ENCODE measurements at places on chromosomes 3 and 15.

- DNase-seq = no peak
Measured at GRCh38 chr15:78540871-78541743, 863 bp downstream of the PSMA4 start.

DNA sequence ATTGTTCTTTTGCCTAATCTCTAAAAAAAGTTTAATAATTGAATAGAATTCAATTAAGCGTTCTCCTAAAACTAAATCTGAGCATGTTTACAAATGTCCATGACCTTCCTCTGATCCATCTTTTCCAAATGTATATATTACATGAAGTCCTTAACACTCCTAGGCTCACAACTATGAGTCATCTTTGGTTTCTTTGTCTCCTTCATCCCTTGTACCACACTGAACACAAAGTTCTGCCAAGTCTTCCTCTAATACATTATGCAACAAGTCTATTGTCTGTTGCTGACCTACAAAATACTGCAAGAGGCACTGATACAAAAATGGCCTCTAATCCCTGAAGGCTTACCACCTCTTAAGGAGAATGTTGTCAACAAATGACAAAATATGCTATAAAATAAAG is 550.2 kb downstream of the PYDC2 start:
- DNase-seq = no peak

- DNase-seq = peak; percentile 51
Measured at GRCh38 chr3:19149368-19149767, 1.1 kb downstream of the KCNH8 start.

GRCh38 chr3:189981668-189982067 is 139.0 kb downstream of the P3H2 start:
- DNase-seq = no peak

- DNase-seq = no peak
Measured at GRCh38 chr15:63358241-63359029, 23.2 kb downstream of the CA12 start.

Measured in HuH-7.5 (cell line).